ENCODE measurements at places on chromosomes 5 and 9. TPM values are rescaled to one million over a fixed set of nuclear protein-coding genes. Genes with fewer than 3 reads are reported as not detected.

Gene SLC4A9
- total RNA-seq, result 0.35 TPM

Gene OLFML2A
- total RNA-seq, result 1.1 TPM

Gene NOXA1
- total RNA-seq, result 7.3 TPM

Gene CAMK4
- total RNA-seq, result not detected

Gene SPINK6
- not detected for total RNA-seq

Gene CFAP77
- not detected for total RNA-seq

Gene AQP3
- total RNA-seq, result 24.1 TPM

Gene IFNK
- not detected for total RNA-seq

Gene SV2C
- not detected for total RNA-seq

Gene ARHGAP26
- total RNA-seq, result 74.6 TPM

DNA sequence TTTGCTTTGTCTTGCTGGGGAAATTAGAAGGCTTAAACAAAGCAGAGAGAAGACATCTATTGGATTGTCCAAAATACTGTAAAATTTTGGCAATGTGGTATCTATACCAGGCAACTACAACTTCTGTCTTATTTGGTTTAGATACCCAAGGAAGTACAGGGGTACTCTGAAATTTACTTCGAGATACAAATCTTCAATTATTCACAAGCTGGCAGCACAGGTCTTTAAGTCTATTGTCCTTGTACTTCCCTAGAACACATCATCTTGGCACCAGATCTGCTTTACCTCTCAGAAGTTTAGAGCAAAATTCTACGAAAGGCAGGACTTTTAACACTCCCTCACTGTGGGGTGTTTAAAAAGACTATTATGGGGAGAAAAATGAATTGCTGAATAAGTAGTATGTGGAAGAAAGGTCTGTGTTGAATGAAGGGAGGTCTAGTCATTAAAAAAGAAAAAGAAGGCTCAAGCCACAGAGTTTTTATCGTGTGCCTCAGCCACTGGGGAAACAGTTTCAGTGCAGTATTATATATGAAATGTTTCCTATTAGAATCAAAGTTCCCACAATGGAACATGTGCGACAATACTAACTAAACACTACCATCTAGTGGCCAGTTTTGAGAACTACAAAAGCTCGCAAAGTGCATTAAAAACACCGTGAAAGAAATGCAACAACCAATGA is 93.7 kb downstream of the PDE4D start:
- DNase-seq, result no peak

DNA sequence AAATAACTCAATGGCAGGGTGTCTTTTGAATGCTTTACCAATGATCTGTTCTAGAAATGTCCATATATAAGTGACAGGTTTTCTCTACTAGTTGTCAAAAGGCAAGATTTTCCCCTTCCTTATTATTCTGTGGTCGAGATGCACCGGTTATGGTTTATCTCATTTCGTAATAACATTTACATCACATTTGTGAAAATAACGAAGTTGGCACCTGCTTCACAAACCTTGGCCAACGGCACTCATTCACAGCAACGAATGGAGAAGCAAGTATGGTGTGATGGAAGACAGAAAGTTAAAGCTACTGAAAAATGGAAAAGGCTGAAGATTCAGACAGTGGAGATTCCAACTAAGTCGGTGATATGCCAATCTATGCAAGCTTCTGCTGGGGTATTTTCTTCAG is 235.8 kb downstream of the KCTD16 start:
- no peak for DNase-seq

DNA sequence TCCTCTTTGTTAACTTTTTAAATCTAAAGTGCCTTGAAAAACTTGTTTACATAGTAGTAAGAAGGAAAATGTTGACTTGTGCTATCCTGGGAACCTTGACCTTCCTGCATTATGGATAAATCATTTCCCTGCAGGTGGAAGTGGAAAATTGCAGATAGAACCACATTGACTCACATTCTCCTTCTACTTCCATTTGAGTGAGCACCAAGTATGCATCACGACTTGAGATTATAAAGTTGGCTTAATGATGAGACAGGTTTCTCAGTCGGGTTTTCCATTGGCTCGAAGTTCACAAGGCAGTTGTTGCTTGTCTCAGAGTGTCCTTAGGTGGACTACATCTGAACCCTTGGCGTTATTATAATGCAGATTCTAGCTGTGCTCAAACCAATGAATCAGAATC is 39.9 kb downstream of the DOCK8 start:
- DNase-seq, result no peak

- DNase-seq, result no peak
These were observed 19.4 kb downstream of the DTWD2 start for GRCh38 chr5:118968925-118969375.

GRCh38 chr9:95689669-95690068 is 172.9 kb upstream of the PTCH1 start:
- no peak for DNase-seq

DNA sequence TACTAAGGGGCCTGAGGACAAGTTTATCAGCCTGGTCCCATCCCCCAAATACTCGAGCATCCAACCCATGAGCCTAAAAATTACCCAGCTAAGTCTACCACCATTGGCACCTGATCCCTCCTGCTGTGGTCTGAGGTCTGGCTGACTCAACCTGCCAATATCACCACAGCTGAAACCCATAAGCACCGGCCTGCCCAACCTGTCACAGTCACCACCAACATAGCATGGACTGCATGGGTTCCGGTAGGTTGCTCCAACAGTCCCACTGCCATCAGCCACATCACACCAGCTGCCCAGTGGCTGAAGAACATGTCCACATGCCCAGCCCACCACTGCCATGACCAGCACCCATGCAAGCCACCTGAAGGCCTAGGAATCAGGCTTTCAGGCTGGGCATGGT is 495.0 kb downstream of the PRELID2 start:
- DNase-seq, result no peak

- DNase-seq, result no peak
These were observed 8.3 kb downstream of the ADRB2 start for GRCh38 chr5:148834689-148835088.

DNA sequence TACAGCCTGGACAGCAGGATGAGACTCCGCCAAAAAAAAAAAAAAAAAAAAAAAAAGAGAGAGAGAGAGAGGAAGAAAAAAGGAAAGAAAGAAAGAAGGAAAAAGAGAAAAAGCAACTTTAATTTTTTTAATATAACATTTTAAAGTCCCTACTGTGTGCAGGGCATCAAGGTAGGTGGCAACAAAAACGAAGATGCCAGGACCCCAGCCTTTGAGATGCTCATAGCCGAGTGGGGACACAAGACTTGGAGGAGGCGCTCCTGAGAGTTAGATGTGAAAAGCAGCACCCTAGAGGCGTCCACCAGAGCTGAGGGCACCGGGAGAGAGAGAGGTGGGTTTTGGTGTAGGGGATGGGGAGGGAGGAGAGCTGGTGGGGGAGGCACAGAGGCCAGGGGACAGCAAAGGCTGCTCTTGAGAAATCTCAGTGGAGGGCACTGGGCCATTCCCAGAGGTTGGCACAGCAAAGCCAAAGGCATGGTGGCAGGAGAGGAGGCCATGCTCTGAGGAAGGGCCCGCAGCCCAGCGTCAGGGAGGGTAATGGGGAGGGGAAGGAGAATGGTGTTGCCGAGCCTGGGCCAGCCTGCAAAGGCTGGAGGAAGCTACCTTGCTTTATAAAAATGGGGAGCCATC is 135.6 kb downstream of the C9orf50 start:
- no peak for DNase-seq

GRCh38 chr9:95611354-95611753 is 94.6 kb upstream of the PTCH1 start:
- no peak for DNase-seq

DNA sequence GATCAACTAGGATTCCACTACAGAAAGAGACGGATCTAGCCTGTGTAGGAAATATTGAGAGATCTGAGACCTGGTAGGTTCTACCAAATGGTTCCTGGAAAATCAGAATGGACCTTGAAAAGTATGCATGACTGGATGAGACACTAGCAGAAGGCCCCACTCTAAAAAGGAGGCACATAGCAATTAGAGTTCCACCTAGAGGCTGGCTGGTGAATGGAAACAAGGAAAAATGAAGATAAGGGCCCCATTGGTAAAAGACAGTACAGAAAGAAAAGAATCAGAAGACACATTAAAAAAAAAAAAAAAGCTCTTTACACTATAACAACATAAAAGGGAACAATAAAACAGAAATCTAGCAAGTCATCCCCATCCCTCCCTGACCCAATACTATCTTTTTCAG is 518.5 kb downstream of the NR2F1-AS1 start:
- no peak for DNase-seq

- DNase-seq, result no peak
These were observed 39.3 kb upstream of the ADRA1B start for GRCh38 chr5:159877016-159877415.

GRCh38 chr5:68070591-68071281 is 144.8 kb upstream of the PIK3R1 start:
- DNase-seq, result no peak

GRCh38 chr9:6973762-6974161 is 216.0 kb downstream of the KDM4C start:
- no peak for DNase-seq

- peak; percentile 79 for DNase-seq
These were observed 20.8 kb downstream of the OBP2B start for GRCh38 chr9:133188006-133188842.

DNA sequence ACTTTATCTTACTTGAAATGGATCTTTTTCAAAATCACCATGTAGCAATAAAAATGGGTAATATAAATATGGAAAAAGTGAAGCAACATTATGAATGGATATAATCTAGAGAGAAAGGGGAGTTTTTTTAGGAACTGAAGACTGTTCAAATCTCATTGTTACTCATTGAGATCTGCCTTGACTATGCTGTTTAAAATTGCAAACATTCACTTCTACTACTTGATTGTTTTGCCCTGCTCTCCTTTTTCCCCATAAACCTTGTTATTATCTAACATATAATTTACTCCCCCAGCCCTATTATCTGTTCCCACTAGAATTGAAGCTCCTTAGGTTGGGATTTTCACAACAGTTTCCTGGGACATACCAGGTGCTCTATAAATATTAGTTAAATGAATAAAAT is 22.0 kb downstream of the PAM start:
- no peak for DNase-seq

DNA sequence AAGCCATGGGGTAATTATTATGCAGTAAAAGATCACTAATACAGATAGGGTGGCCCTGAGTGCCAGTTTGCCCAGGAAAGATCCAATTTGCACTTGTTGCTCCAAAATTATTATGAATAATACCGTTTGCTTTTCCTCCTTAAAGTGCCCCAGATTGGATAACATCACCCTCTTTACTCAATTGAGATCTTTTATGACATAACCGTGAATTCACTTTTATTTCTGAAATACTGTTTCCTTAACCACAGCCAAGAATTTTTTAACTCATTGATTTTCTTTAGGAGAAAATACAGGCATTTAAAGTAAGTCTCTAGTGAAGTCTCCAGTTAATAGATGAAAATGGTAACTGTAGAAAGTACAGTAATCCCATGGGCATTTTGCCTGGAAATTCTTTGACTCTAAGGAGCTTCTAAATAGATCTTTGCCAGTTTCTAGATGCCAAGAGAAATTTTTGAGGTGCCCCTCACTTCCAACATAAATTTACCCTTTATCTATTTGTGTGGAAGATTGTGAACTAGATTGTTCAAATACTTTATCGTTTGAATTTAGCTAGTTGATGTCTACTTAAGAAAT is 99.2 kb downstream of the UHRF2 start:
- DNase-seq, result no peak

GRCh38 chr5:28917631-28918030 is 1879.2 kb upstream of the CDH9 start:
- DNase-seq, result no peak

DNA sequence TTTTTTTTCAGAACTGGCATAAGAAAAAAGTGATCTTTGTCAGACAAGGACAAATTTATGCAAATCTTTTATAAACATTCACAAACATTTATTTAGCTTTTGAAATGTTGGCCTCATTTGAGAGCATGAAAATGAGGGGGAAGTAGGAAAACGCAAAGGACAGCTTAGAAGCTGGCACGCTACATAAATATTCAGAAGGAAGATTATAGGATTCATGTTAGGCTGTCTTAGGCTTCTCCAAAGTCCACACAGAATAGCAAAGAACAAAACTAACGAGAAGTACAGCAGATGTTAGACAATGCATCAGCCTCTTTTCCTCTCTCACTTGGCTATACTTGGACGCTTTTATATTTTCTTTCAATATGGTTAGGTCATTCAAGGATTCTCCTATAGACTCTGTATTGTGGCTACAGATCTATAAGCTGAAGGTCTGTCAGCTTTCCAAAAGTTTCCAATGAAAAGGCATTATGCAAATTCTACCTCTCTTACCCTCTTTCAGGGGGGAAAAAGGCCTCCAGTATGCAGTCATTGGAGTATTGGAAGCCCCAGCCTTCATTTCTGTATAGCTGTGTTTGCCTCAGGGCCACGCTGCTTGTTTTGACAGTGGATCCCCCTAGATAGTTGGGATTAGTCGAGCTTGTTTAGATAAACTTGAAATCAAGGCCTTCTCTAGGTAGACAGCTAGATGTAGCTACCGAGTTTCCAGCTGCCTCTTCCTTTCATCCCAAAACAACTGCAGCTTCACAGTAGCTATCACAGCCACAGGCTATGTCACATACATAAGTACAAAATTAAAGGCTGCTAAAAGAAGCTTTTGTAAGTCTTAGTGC is 153.0 kb downstream of the DENND1A start:
- DNase-seq, result no peak

DNA sequence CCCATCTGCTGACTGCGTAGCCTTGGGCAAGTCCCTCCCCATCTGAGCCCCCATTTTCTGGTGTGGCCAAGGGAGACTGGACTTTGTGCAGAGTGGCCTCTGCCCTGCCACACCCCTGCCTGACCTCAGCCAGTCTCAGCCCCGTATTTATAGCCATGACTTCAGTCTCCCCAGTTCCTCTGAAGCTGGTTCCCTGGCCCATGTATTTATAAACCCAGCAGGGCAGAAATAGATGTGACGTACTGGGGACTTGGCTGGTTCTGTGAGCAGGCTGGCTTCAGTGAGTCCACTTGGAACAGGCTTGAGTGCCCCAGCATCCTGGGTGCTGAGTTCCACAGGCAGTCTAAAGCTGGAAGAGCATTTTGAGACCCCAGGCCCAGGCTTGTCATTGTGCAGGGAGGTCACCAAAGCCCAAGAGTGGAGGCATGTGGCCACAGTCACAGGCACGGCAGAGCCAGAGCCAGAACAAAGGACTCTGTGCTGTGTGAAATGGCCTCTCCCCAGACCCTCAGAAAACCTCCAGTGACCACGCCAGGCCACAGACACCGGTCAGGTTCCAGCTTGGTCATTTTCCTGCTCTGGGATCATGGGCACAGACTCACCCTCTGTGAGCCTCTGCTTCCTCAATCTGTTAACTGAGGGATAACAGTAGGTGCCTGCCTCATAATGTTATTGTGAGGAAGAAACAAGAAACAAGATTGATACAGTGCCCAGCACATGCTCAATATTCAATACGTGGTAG is 30.4 kb upstream of the SYNPO start:
- peak; percentile 52 for DNase-seq

DNA sequence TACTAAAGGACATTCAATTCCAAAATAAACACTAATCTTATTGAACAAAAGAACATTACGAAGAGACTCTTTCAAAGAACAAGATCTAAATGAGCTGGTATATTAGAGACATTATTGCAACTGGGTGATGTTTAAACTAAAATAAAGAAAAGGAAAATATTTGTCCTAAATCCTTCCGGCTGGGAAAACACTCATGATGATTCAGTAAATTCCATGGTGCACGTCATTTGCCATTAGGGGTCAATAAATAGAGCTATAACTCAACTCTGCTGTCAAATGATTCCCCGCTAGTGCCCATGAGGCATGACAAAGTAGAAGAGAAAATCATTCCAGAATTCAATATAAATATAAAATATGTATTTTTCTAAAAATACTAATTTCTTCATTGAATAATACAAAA is 565.5 kb upstream of the TUSC1 start:
- no peak for DNase-seq

All from Caco-2 (cell line).